CD4-positive, alpha-beta T cell treated with Interleukin-6 for 4 hours (primary cell): ENCODE measurements at places on chromosomes 6 and 20.

DNA sequence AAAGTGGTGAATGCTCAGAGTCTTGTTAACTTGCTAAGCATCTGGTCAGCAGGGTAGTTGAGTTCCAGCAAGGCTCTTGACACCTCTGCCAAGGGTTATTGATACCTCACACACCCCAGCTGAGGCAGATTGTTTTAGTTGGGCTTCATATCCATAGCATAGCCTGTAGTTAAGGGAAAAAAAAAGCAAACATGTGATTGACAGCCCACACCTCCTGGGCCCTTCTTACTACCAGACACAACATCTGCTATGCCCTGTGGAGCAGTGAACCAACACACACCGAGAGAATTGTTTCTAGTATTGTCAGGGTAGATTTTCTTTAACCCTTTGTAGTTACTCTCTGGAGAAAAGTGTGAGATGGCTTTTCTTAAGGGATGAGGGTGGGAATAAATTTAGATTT is 697.0 kb upstream of the POU3F2 start:
- no peak for DNase-seq

DNA sequence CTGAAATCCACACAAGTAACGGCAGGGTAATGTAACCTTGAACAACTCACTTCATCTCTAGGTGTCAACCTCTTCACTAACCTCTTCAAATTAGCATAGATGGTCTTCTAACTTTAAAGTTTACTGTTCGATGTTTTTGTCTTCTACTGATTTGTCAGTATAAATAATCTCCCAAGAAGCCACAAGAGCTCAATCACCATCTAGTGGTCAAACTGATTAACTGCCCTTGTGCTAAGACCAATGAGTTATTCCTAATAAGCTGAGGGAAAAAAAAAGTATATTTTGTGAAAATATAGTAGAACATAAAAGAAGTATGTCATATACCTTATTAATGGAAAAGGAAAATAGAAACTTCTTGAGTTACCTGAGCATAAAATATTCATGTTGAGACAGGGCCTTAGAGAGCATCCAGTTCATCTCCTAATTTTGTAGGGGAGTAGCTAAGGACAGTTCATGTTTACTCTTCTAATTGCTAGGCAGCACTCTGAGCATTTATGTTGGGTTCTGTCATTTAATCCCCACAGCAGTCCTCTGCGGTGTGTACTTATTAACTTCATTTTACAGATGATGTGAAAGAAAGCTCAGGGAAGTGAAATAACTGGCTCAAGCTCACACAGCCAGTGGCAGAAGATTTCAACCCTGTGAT is 317.1 kb downstream of the ESR1 start:
- no peak for DNase-seq

DNA sequence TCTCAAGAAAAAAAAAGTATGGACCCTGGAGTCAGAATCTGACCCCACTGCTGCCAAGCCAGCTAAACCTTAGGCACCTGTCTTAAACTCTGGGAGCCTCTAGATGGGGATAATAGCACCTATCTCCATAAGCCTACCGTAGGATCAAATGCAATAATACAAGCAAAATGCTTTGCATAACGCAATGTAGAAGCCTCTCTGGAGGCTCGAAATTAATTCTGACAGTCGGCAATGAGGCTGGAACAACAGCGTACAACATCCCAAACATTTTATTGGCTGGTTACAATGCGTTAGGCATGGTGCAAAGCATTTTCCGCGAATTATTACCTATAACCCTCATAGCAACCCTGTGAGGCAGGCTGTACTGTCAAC is 521 bp downstream of the CDK5RAP1 start:
- DNase-seq, result no peak

GRCh38 chr6:6277413-6277812 is 43.0 kb downstream of the F13A1 start:
- DNase-seq, result no peak

DNA sequence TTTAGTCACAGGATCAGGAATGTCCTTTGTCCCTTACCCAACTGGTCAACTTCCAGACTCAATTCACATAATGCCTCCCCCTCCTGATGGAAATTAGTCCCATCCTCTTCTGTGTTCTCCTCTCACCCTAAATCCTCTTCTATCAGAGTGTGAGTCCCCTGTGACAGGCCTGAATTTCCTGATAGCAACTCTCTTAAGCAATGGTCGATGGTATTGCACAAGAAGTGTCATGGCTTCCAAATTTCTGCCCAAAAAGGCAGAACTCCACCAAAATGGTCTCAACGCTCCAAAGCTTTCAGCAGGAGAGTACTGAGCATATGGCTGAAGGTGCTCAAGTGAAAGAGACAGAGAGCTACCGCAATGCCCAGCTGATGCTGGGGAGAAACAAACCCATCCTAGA is 2.4 kb downstream of the PREP start:
- DNase-seq, result no peak

DNA sequence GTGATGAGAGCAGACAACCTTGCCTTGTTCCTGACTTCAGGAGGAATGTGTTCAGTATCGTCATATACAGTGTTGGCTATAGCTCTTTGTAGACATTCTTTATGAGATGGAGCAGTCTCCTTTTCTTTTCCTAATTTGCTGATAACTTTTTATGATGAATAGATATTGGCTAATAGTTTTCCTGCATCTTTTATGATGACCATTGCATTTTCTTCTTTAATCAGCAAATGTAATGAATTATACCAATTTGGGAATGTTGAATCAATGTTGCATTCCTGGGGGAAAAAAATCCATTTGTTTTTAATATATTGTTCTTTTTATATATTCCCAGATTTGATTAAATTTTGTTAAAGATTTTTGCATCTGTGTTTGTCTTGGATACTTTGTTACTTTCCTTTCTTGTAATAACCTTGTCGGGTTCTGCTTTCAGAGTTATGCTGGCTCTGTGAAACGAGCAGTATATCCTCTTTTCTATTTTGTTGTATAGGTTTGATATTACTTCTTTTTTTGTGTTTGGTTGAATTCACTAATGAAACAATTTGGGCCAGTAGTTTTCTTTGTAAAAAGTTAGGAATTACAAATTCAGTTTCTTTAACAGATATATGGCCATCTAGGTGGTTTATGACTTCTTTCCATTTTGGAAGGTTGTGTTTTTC is 23.9 kb downstream of the KDM1B start:
- DNase-seq, result no peak

GRCh38 chr6:32082935-32083334 is 26.2 kb downstream of the TNXB start:
- no peak for DNase-seq
